ENCODE measurements at places on chromosomes 12 and 14.

GRCh38 chr12:93319523-93320050, 58.1 kb upstream of the NUDT4 start:
- DNase-seq = no peak

GRCh38 chr12:28443337-28443736, 253.1 kb downstream of the CCDC91 start:
- no peak for DNase-seq

DNA sequence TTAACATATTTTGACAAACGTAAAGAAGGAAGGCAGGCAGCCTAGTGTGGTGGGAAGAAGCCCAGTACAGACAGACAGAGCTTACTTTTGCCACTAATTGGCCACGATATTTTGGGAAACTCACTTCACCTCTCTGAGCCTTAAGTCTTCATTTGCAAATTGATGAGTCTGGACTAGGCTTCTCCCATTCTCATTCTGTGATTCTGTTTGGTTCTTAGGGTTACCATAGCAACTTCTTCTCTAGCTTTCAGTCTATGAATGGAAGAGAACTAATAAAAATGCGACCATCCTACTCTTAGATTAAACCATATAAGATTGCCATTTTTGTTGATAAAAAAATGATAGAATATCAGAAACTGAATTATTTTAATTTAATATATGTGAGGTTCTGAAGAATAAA, 210.5 kb downstream of the SNAPC1 start:
- no peak for DNase-seq

- peak; percentile 73 for DNase-seq
Observed at GRCh38 chr12:6345319-6346091, 3.6 kb upstream of the TNFRSF1A start.

DNA sequence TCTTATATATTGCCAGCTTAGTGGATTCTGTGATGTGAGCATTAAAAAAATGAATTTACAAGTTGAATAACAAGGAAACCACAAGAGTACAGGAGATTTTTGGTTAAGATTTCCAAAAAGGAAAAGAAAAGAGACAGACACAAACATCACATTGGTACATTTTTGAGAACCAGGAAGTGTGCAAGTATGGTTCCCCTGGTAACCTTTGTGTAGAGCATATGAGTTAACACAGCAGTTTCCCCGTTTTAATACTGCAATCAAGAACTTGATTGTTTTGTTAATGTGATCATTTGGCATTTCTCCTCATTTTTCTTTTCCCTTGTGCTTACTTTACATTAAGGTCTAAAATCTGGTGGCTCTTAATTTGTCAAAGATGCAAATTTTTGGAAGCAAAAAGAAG, 490.4 kb upstream of the ATP2B1 start:
- DNase-seq = no peak

DNA sequence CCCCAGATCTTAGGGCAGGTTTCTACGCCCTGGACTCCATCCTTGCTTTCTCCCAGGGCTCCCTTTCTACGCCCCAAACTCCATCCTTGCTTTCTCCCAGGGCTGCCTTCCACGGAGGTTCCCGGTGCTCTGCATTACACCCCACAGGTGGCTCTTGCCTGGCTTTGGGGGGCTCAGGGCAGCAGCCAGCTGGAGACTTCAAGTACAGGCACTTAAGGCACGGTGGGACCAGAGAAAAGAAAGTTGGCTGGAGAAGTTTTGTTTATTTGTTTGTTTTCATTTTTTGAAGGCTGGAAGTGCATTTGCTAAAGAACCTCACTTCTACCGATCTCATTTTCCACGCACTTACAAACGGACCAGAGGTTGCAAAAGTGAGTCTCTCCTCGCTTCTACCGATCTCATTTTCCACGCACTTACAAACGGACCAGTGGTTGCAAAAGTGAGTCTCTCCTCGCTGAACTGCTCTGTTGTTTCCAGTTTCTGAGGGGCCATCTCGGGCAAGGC, 103.8 kb upstream of the MED13L start:
- no peak for DNase-seq

DNA sequence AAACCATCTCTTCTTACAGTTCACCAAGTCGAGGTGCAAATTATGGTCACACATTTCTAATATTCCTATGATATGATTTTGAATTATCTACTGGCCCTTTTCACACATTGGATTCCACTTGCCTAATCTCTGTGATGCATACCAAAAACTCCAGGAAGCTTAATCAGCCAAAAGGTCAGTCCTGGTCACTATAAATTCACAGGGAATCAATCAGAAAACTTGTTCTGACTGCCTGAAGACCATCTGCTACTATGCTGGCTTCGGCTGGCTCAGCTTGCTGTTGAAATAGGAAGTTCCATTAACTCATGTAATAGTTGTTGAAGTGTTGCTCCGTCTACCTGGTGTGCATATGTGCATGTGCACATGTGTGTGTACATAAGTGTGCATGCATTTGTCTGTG, 142.8 kb upstream of the FLRT2 start:
- DNase-seq = no peak

DNA sequence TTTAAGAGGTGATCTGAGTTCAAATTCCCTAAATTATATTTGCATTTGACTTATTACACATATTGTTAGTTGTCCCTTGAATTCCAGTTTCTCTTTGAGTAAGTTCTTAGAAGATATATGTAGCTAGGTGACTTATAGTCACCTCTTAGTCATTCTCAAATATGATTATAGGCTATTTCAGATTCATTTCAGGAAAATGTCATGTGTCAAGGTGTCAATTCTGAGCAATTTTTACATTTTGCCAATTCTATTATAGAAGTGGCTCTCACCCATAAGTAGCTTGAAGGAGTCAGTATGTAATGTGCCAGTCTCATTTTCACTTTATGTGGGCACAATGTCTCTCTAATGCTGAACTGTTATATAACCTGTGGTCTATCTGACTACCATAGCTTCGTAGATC, 623.4 kb downstream of the DIO2 start:
- DNase-seq = no peak

DNA sequence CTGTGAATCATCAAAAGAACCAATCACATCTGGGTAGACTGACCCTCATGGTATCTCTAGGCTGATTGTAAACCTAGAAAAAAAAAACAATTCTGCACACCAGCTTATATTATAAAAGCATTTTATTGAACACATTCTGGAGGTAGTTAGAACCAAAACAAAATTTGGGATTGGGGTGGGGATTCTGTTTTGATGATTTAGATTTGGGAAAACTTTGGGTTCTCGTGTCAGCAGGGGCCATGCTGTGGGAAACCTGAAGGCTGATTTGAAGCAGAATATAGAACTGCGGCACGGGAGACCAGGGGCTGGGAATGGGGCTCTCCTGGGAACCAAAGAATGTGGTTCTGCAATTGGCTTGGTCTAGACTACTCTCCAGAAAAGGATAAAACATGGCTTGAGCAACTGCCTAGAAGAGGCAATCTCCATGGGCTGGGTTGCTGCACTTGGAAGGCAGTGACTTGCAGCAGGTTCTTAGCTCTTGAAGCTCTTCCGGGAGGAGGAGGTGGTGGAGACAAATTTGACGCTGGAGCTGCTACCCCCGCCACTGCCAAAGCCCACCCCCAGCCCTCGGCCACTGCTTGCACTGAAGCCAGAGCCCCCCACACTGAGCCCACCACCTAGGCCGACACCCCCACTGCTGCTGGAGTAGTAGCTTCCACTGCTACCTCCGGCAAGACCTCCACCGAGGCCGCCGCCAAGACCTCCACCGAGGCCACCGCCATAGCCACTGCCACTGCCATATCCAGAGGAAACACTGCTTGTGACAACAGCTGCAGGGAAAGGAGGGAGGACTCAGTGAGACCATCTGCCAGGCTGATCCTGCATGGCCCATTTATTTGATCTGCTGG, 5.5 kb downstream of the KRT5 start:
- no peak for DNase-seq

GRCh38 chr14:74105381-74105780, 20.6 kb downstream of the LIN52 start:
- DNase-seq = no peak

- no peak for DNase-seq
Observed at GRCh38 chr14:71731096-71731495, 201.1 kb upstream of the RGS6 start.

- no peak for DNase-seq
Observed at GRCh38 chr14:90572441-90573150, 175.8 kb downstream of the CALM1 start.

DNA sequence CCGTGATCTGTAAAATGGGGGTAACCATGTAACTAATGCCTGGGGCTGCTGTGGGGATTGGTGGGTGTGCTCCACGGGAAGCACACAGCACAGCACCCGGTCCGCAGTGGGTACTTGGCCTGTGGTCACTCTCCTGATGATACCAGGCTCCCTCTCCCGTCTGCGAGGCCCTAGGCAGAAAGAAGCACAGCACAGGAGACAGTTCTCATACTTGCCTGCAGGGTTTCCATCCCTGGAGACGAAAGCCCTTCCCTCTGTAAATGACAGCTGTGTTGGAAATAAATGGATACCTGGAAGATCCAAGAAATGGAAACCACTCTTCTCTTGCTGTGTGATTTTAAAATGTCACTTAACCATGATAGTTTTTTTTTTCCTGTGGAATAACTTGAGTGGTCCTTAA, 7.9 kb upstream of the PRMT8 start:
- no peak for DNase-seq

DNA sequence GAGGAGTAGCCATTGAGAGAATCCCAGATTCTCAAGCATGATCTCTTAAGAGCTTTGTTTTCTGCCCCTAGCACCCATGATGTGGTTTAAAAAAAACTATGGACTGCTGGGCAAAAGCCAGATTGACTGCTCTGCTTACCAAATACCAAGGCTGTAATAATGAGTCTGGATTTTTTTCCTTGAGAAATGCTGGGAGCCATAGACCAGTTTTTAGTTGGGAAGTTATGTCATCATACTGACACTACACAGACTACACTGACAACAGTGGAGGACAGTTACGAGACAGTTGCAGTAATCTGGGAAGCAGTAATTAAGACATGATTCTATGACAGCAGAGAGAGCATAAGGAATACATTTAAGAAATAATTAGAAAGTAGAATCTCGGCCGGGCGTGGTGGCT, 35.8 kb downstream of the SPATA7 start:
- DNase-seq = no peak

DNA sequence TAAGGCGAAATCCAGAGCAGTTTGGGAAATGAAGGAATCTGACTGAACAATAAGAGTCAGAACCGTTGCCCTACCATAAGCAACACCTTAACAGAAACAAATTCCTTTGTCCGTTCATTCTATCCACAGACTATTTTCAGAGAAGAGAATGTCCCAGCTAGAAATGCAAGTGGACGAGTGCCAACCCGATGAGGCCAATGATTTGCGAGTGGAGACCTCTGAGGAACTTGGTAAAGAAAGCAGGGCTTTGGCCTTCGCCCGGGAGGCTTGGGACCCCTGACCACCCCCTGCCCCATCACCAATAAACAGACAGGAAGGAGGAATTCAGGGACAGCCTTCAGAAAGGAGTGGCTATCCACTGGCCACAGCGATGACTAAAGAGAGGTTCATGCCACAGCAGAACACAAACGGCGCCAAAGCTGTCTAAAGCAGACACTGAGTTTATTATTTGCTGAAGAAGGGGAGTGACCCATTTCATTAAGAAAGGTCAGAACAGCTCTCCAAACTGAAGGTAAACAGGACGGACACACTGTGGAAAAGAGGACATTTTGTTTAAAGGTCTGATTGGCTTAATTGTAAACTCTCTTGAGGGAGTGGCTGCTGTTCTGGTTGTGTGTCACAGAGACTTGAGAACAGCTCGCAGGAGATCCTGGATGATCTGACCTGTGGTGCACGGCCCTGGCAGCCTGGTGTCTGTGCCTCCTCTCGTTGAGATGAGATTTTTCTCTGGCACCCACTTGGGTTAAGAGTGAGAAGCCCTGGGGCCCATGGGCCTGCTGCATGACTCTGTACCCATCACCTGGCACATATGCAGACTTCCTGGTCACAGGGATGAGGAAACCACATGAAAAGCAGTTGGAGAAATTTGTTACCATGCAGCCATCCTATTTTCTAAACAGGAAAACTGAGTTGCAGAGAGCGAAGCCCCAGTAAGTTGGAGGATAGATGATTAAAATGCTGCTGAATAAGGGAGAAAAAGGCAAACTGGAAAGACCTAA, 142.0 kb upstream of the PZP start:
- DNase-seq = no peak

GRCh38 chr14:30275604-30276003, 283.4 kb upstream of the G2E3 start:
- no peak for DNase-seq

DNA sequence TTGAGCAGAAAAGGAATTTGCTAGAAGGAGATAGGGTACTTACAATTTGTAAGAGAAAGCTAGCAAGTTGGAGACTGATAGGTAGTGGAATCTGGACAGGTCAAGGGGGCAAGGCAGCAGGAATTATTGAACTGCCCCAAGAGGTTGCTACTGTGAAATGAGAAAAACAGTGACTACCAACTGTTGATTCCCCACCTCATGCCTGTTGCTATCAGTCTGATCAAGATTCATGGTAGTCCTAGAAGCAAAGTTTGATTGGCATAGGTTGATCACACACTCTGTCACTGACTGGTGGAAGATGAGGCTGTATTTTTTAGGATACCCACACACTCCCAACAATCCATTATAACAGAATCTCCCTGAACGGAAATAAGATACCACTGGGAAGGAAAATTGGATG, 89.4 kb upstream of the IGF1 start:
- DNase-seq = no peak

- no peak for DNase-seq
Observed at GRCh38 chr12:121578230-121579189, 2.3 kb downstream of the KDM2B start.

DNA sequence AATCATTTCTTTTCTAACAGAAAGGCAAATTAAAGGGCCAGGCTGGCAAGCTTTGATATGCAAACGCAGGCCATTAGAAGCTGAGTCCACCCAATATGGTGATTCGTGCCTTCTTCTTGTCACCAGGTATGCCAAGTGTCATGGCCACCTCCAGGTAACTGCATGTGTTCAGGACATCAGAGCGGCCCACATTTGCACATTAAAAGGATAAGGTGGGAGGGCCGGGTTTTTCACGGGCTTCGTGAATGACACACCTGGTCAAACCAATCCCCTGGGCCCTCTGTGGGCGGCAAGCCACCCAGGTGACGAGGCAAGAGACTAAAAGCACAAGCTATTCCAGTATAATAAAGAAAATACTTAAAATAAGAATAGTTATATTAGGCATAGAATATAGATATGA, 75.9 kb upstream of the TSPAN11 start:
- no peak for DNase-seq

- DNase-seq = no peak
Observed at GRCh38 chr14:72613231-72613974, 280.5 kb downstream of the DPF3 start.

GRCh38 chr14:100586403-100587085, 673 bp downstream of the BEGAIN start:
- DNase-seq = no peak

GRCh38 chr12:91384366-91384765, 201.7 kb upstream of the DCN start:
- no peak for DNase-seq

GRCh38 chr12:94909663-94910062, 93.8 kb downstream of the NDUFA12 start:
- DNase-seq = no peak

All from left lung (tissue), 14 donors.